ENCODE measurements at places on chromosomes 7 and 10. TPM values are rescaled to one million over a fixed set of nuclear protein-coding genes. Genes with fewer than 3 reads are reported as not detected.
A peak's percentile ranks its signal among the peaks of the same experiment; 100 is the strongest.

The TAS2R5 gene
- 0.21 TPM for total RNA-seq

The CFAP70 gene
- 0.22 TPM for total RNA-seq

The TFR2 gene
- total RNA-seq = 1.6 TPM

DNA sequence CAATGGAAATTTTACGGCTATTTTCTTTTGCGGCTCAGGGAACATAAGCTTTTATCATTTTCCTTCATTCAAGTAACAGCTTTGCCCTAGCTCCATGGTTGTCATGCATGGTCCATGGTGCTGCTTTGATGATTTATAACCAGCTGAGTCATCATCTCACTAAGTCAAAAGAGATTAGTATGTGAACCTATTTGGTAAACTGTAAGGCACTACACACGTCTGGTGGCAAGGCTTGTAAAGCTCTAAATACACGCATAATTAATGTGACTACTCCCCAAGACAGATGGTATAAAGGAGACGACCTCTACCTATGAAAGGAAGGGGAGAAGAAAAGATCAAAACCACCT lies 340.2 kb downstream of the KCNMA1 start:
- DNase-seq = peak; percentile 47

- DNase-seq = no peak
Observed at GRCh38 chr10:86759073-86759672, 2.8 kb downstream of the BMPR1A start.

GRCh38 chr10:88672041-88672440 lies 7.8 kb downstream of the LIPF start:
- no peak for DNase-seq
